CD4-positive, alpha-beta T cell treated with Interleukin-6 at 100 ng/mL for 8 hours (primary cell): ENCODE measurements at places on chromosomes 12 and 14.

DNA sequence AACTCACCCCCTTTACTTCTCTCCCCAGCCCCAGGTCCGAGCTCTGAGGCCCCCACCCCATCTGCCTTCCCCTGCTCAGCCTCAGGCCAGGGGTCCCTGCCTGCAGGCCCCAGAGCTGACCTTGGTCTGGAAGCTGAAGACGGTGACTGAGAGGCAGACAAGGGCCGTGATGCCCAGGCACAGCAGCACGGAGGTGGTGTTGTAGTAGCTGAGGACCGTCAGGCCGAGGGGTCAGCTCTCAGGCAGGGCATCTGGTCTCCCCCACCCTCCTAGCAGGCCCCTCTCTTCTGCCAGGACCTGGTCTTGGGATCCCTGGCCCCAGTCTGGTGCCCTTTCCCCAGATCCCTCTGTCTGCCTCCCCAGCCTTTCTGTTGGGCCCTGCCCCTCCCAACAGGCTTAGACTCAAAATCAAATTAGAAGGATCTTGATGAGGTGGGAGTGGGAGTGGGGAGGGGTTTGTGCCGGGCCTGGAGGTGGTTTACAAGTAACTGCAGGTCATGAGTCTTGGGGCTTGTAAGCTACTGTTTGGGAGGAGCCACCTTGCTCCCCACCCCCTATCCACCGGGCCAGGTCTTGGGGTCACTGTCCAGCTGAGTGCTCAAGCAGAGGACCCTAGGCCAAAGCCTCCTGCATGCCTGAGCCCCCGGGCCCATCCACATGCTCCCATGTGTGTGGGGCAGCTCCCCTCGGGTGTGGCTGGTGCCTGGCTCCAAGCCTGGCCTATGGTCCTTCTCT lies 14.2 kb downstream of the FAIM2 start:
- no peak for DNase-seq

- no peak for DNase-seq
These were observed 24.7 kb downstream of the KLHDC2 start for GRCh38 chr14:49792618-49793017.

DNA sequence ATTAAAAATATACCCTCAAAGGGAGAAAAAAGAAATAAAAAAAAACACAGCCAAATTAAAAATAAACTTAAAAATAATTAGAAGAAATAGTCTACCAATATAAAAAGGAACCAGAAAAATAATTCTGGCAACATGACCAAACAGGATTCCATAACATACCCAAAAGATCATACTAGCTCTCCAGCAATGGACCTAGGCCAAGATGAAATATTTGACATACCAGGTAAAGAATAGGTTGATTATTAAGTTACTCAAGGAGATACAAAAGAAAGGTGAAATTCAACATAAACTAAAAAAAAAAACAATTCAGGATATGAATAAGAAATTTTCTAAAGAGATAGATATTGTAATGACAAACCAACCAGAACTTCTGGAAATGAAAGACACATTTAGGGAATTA lies 121.3 kb upstream of the SCAF11 start:
- DNase-seq, result no peak

GRCh38 chr14:64970041-64970440 lies 2.1 kb downstream of the RAB15 start:
- no peak for DNase-seq

DNA sequence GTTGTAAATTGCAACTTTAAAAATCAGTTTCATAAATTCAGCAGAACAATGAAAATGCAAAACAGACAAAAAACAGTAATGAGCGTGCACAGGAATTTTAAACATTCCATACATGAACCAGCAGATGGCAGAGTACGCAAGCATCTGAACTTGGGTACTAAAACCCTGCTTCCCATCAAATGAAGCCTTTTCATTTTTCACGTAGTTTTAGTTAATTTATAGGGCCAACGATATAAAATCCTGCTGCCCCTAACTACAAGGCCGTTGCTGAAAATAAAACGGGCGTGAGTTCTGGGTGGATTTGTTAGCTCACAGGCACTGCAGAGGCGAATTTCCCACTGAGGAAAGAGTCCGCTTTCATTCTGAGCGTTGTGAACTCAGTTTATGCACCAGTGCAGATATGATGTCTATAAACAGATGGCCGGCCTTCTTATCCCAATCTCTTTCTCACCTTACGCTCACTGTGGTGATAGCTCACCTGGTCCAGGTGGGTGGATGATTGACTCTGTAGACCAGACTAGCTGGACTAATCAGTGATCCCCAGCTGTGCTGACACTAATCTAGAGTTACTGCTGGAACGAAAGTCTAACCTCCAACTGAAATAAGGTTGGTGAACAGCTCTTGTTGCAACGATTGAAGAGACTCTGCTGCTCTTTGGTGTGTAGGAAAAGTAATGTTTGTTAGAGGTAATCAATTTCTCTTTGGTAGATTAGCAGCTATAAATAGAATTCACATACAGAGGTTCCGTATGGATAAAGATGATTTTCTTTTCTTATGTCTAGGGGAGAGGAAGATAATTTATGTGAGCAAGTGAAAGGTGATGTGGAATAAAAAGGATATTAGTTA lies 89.2 kb downstream of the PDZRN4 start:
- no peak for DNase-seq

- no peak for DNase-seq
These were observed 1.1 kb downstream of the TTC8 start for GRCh38 chr14:88825503-88825902.

- DNase-seq, result no peak
These were observed 91.9 kb downstream of the RAD52 start for GRCh38 chr12:857611-858010.

GRCh38 chr12:11795192-11795912 lies 145.9 kb downstream of the ETV6 start:
- DNase-seq, result no peak

GRCh38 chr12:132866251-132866828 lies 21.1 kb downstream of the CHFR start:
- DNase-seq, result no peak

DNA sequence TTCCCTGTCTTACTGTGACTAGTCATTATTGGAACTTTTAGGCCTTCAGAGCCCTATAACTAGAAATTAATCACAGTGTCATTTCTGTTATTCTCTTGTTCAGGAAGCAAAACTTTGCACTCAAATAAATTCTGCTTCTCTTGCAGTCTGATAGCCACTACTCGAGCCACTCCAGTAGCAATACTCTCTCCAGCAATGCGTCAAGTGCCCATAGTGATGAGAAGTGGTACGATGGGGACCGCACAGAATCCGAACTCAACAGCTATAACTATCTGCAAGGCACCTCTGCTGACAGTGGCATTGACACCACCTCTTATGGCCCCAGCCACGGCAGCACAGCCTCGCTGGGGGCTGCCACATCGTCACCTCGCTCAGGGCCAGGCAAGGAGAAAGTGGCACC lies 223.2 kb upstream of the RGS6 start:
- no peak for DNase-seq

DNA sequence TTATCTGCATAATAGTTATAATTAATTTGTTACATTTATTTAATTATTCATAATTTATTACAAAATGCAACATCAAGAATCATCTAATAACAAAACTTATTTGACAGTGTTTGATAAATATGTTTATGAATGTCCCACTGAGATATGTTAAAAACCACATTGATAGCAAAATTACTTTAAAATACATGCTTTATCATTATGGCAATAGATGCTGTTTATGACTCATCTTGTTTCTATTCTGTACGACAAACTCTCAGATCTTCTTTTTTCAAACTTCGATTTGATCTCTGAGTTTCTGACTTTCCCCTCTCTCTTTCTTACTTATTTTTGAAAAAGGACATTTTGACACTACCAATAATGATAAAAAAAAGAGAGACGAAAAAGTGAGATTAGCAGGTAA lies 56.8 kb upstream of the LRRK2 start:
- no peak for DNase-seq

GRCh38 chr14:62117751-62118105 lies 355.5 kb downstream of the SNAPC1 start:
- no peak for DNase-seq

GRCh38 chr12:16303939-16304338 lies 26.5 kb upstream of the SLC15A5 start:
- no peak for DNase-seq

- no peak for DNase-seq
These were observed 154.4 kb downstream of the GPHN start for GRCh38 chr14:66662374-66662773.

DNA sequence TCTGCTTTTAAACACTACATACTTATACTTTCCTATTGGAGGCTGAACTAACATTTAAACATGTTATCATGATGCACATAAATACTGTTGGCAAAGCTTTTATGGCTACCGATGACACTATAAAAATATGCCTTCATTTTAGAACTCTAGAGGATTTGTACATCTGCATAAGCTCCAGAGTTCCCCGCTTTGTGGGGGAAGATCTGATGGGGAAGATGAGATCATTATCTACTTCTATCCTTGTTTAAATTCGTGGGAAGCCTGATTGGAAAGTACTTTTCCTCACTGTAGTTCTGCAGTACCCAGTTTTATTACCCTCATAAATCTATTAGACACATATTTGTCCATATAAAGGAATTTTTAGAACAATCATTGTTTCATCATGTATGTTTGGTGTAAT lies 299.6 kb upstream of the ATP2B1 start:
- no peak for DNase-seq

GRCh38 chr14:66293533-66294105 lies 192.6 kb upstream of the CCDC196 start:
- DNase-seq, result no peak

GRCh38 chr14:104115131-104115600 lies 23.2 kb upstream of the KIF26A start:
- DNase-seq, result no peak

DNA sequence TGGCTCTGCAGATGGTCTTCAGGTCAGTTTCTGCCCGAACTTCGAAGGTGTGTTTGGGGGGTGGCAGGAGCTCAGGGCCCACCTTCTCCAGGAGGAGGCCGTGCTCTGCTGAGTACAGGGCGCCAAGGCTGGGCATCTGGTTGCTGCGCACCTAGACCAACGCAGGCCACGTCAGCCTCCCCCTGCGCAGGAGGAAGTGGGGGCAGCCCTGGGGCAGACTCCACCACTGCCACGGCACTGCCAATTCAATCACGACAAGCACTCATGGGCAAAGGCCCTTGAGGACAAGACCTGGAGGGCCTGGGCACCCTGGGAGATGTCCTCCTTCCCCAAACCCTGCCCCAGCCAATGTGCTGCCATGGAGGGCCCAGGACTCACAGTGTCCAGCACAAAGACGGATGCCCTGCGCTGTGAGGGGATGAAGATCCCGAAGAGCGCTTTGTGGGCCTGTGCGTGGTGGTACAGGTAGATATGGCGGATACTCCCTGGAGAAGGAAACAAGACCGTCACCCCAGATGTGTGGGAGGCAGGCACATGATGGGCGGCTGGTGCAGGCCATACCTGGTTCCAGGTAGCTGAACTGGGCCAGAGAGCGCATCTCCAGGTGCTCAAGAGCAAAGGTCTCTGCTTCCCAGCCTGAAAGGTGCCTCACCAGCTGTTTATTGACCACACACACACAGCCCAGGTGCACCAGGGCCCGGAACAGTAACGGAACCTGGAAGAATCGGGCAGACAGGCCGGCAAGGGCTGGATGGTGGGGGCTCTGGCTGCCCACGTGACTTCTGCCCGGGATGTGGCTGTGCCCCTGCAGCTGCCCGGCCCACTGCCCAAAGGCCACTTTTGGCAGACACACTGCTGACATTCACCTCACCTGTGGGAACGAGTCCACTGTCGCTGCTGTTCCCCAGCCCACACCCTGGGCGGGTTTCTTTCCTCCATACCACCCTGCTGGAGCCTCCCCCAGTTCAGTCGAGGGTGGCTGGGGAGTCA lies 24.6 kb downstream of the P2RX2 start:
- DNase-seq, result no peak

- no peak for DNase-seq
These were observed 64.5 kb downstream of the FOXG1 start for GRCh38 chr14:28831126-28831525.

DNA sequence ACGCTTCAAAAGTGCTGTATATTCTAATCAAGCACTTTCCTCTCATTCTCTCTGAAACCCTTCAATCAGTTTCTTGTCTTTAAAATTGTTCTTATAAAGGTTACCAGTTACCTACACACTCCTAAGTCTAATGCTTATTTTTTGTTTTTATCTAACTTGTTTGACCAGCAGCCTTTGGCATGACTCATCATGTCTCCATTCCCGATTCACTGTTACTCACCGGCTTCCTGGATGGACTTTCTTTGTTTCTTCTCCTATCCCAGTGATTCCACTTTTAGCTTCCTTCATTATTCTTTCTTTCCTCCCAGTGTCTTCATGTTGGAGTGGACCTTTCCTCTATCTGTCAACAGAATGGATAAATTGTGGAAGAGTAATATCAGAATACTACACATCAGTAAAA lies 368.6 kb upstream of the CCDC196 start:
- no peak for DNase-seq

- no peak for DNase-seq
These were observed 200.2 kb downstream of the CHST11 start for GRCh38 chr12:104656921-104657320.

DNA sequence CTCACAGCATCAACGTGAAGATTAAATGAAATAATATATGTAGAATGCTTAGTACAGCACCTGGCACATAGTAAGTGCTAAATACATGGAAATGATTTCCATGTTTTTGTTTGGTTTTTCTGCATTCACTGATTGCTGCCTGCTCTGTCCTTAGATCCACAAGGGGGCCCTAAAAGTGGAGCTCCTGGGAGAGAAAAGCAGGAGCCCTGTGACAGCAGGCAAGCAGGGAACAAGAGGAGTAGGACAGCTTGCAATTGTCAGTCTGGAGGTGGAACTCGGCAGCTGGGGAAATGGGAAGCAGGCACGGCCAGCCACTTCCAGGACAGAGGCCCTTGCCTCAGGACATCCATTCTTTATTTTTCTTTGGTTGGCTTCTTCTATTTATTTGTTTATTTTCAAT lies 292.9 kb downstream of the BMP4 start:
- DNase-seq, result no peak

DNA sequence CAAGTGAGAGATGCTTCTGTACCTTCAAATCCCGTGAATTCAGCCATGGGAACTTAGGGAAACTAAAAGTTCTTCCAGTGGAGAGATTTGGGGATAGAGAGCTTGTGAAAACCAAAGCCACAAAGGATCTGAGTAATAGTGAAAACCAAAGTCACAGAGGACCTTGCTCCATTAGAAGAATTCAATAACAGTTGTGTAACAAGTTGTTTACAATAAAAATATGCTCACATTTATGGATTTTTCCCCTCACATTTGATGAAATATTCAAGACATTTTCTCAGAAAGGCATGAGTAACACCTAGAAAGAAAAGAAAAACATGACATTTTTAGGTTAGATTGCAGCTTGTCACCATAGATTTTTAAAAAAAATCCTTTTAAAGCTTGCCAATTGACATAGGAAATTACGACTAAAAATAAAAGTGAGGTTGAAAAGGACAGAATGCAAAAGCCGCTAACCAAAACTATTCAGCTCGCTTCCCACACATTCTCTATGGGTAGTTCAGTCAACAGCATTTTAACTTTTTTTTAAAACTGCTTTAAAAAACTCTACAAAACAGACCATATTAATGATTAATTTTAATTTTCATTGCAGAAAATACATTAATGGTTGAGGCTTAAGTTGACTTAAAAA lies 113.2 kb downstream of the CAND1 start:
- DNase-seq, result no peak

- no peak for DNase-seq
These were observed 38.7 kb upstream of the GPATCH2L start for GRCh38 chr14:76112889-76113624.
